ENCODE measurements at places on chromosomes 4 and X.

DNA sequence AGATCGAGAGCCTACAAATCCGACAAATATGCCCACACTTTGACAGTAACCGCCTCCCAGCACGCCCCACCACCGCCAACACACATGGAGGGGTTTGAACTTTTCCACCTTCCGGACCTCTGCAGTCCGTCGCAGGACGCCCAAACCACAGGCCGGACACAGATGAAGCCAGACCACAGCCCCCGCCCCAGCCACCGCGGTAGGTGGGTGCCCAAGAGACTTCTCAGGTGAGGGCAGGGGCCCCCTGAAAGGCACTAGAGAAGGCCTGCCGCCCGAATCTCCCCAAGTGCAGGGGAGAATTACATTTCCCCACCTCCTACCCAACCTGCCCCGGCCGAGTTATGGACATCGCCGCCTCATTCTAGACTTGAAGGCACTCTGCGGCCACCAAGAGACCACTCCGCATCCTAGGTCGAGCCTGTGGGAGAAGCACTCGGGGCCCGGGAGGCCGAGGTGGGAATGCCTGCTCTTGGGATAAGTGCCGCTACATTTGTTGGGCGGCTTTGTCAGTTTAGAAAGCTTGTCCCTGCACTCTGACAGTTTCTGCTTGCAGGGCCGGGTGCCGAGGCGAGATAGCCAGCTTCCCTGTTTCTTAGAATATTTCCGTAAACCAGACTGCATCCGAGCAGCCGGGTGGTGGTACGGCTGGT is 21.5 kb downstream of the HAND2 start:
- DNase-seq, result no peak

DNA sequence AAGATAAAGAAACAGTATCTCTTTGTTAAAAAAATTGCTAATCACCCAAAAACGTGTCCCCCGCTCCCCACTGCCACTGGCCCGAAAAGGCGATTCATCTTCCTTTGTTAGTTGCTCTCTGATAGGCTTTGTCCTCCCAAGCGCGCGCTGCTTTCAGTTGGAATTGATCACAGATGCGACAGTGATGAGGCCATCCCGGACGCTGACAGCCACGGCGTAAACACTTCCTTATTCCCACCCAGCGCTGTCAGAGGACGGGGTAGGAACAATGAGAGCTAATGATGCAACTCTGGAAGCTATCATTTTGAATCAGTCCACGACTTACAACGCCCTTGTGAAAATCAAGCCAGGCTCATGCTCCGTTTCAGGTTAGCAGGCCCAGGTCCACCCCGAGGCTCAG is 21.4 kb downstream of the SOD3 start:
- DNase-seq, result no peak

DNA sequence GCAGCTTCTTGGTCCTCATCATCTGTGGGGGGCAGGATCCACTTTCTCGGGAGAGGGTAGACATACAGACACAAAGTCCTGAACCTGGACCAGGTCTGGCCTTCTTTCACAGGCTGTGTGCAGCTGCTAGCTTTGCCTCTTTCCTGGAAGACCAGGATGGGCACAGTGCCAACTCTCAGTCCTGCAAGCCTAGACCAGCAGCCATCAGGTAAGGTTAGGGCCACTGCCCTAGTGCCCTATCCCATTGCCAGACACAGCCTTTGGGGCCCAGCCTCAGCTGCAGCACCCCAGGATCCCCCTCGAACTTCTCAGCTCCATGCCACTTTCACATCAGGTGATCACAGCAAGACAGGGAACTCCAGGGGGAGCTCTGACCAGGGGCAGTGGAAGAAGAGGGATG is 38.4 kb downstream of the ZNF185 start:
- no peak for DNase-seq

- no peak for DNase-seq
Observed at GRCh38 chr4:81164623-81165416, 50.2 kb downstream of the PRKG2 start.

GRCh38 chr4:141448490-141448889 is 187.9 kb upstream of the IL15 start:
- DNase-seq, result no peak

All from fibroblast of skin of left quadriceps (primary cell).